ENCODE measurements at places on chromosomes 1 and 21. TPM values are rescaled to one million over a fixed set of nuclear protein-coding genes. Genes with fewer than 3 reads are reported as not detected.

OR2L5 gene
- total RNA-seq, result not detected

PAQR6 gene
- total RNA-seq, result 2.3 TPM

SYNC gene
- 14.5 TPM for total RNA-seq

NR0B2 gene
- 2.2 TPM for total RNA-seq

SPSB1 gene
- 14.7 TPM for total RNA-seq

FAM72A gene
- total RNA-seq, result 5.2 TPM

PLA2G2E gene
- not detected for total RNA-seq

CCDC181 gene
- 1.4 TPM for total RNA-seq
